ENCODE measurements at places on chromosomes 2 and 18.
A peak's percentile ranks its signal among the peaks of the same experiment; 100 is the strongest.

GRCh38 chr18:27717816-27718215 lies 459.1 kb downstream of the CDH2 start:
- DNase-seq, result no peak

- peak; percentile 80 for DNase-seq
Observed at GRCh38 chr2:58571181-58571852, 330.2 kb upstream of the FANCL start.

DNA sequence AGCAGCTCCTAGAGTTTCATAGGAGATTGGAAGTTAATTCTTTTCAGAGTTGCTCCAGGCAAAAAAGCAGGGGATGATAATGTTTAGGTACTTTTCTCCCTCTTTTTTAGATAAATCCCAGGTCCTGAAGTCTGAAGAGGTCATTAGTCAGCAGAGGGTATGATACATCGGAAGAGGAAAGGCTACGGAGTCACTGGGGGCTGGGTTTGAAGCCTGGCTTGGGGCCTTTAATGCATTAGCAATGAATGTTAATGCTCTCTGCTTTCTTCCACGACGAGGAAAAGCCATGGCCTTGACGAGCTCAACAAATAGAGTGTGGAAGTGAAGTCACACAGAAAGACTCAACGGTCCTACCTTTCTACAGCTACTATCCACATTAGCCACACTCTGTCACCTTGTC lies 235.1 kb downstream of the NCKAP5 start:
- peak; percentile 55 for DNase-seq

DNA sequence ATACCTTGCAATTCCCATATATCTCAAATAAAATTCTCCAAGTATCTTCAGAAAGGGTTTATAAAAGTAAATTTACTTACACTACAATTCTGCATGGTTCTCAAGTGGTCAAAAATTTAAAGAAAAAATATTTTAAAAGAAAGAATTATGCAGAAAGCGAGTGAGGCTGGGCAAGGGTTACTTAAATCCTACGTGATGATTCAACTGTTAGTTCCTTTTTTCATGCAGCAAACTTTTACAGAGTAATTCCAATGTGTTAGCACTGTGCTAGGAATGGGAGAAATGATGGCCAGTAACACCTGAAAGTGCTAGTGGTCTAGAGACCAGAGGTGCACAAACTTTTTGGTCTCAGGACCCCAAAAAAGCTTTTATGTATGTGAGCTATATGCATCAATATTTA lies 133.4 kb downstream of the ATAD2B start:
- no peak for DNase-seq

GRCh38 chr2:224687156-224687555 lies 29.0 kb downstream of the CCDC195 start:
- no peak for DNase-seq

DNA sequence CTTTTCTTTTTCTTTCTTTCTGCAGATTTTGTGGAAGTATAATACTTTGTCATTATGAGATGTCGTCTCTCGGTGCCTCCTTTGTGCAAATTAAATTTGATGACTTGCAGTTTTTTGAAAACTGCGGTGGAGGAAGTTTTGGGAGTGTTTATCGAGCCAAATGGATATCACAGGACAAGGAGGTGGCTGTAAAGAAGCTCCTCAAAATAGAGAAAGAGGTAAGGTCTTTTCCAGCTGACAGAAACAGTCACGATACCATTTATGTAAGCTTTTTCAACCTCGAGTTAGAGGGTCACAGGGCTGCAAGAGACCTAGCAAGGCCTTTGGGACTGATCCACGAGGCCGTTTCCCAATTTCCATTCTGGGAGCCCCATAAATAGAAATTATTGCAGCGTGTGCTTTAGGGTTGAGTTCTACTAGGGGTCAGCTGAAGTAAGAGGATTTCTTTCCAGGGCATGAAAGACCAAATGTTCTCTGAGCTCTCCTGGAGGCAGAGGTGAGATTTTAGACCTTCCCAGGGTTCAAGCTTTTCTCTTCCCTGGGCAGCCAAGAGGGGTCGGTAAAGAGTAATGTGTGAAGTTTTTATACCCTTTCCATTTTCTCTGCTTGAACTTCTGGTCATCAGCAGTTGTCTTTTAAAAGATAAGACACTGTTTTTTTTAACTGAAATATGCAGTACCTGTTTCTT lies 15.5 kb downstream of the MAP3K20 start:
- DNase-seq, result no peak

GRCh38 chr2:62456721-62457539 lies 49.1 kb downstream of the TMEM17 start:
- DNase-seq, result peak; percentile 82

GRCh38 chr2:227280895-227281294 lies 44.2 kb upstream of the MFF start:
- peak; percentile 17 for DNase-seq

DNA sequence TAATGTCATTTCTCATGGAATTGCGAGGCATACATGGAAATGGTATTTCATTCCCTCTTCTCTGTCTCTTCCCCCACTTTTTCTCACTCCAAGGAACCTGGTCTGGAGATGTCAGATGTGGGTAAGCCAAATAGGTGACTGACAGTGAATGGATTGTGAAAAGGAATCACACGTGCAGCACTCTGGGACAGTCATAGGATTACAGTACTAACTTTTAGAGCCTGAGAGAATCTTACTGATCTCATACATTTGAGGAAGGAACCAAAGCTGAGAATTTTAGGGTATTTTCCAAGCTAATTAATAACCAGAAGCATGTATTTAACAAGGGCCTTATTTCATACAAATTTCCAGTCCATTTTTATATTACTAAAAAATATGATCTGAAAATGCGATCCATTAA lies 58.1 kb upstream of the ERBB4 start:
- no peak for DNase-seq

DNA sequence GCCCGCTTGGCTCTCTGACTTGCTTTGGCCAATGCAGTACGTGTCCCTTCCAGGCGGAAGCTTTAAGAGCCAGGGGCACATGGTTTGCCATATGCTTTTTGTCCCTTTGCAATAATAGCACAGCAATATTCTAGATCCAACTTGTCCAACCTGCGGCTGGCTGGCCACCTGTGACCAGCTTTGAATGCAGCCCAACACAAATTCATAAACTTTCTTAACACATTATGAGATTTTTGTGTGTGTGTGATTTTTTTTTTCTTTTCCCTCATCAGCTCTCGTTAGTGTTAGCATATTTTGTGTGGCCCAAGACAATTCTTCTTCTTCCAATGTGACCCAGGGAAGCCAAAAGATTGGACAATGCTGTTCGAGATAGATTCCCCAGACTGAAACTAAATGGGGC lies 119.3 kb upstream of the SIX3 start:
- DNase-seq, result no peak

DNA sequence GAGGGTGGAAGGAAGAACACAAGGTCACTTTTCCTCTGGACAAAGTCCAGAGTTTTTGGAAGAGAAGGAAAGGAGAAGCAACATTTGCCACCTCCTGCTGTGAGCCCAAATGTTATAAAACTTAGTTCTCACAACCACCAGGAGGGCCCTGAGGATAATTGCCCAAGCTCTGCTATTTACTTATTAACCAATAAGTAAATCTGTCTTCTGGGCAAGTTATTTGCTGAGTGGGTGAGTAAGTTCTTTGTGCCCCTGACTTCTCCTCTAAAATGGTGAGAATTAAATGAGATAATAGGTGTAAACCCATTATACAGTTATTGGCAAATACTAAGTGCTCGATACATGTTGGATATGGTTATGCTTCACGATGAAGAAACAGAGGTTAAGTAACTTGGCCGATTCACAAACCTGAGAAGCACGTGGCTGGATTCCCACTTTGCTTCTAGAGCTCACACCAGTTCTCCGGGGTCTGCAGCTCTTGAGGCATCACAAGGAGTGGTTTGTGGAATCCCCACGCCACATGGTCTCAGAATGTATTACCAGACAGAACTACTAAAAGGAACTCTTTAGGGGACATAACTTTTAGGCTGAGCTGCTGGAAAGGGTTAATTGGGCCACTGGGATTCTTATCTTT lies 164.1 kb downstream of the MYCN start:
- DNase-seq, result no peak

- DNase-seq, result no peak
Observed at GRCh38 chr2:8312221-8312620, 369.6 kb upstream of the ID2 start.

DNA sequence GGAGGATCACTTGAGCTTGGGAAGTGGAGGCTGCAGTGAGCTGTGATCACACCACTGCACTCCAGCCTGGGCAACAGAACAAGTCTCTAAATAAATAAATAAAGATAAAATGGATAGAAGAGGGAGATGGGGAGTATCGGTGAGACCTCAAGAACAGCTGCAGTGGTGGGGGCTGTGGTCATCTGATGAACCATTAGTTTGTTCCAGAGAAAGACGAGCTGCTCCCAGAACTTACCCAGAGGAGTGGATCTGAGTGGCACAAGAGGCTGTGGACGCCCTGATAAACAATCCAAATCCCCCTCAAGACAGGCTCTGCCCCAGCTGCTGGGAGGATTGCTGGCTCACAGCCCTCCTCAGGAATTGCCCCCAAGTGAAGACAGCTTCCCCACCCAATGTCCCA lies 26.7 kb downstream of the TMEM127 start:
- DNase-seq, result no peak

DNA sequence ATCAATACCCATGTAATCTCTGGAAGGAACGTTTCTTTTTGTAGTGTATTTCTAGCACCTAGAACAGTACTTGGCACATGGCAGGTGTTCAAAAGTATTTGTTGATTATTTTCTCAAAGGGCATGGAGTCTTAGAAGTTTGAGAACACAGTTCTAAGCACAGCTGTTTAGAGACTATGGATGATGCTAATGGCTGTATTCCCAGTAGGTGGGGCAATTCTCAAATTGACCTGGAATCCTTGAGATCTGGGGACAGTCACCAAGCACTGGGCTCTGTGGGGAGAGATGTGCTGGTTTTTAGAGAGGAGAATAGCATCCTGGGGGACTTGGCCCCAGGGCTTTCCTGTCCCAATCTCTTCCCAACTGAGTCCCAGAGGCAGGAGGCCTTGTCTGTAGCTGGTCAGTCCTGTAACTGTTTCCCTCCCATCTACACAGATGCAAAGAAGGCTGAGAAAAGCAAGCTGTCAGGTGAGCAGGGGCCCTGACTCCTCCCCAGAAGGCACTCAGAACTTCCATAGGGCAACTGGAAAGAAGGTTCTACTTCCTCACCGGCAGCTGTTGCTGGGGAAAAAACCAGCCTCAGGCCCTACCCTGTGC lies 17.5 kb upstream of the IL36G start:
- DNase-seq, result no peak

GRCh38 chr18:72208920-72209676 lies 335.0 kb downstream of the CBLN2 start:
- no peak for DNase-seq

- no peak for DNase-seq
Observed at GRCh38 chr2:119721043-119721442, 38.7 kb upstream of the PTPN4 start.

GRCh38 chr2:135689679-135690078 lies 52.0 kb upstream of the UBXN4 start:
- DNase-seq, result no peak

DNA sequence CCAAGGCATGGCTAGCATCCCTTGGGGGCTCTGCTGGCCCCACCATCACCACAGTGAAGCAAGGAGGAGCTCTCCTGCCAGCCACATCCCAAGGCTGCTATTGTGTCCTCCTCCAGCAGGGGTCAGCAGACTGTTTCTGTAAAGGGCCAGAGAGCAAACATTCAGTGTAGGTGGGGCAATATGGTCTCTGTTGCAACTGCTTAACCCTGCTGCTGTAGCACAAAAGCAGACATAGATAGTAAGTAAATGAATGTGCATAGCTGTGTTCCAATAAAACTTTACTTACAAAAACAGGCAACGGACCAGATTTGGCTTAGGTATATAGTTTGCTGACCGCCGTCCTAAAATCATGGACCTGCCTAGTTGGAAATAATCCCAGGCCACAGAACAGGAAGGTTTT lies 36.4 kb upstream of the ZBTB7C start:
- peak; percentile 87 for DNase-seq

DNA sequence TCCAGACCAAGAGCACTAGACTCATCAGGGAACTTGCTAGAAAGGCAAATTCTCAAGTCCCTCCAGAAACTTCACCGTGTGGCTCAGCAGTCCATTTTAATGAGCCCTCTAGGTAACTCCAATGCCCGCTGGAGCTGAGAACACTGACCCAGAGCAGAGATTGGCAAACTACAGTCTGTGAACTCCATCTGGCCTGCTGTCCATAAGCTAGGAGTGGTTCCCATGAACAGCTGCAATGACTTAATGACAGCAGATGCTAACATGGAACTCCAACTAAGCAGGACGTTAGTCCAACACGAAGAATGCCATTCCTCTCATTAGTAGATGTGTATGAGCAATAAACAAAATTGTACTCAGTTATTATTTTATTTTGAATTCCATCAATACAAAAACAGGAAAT lies 371.9 kb downstream of the STK39 start:
- no peak for DNase-seq

Data from iris pigment epithelial cell (primary cell).